Activated effector memory CD4-positive, alpha-beta T cell treated with anti-CD3 and anti-CD28 coated beads, Interleukin-2, amount 50 U/mL, for 16 hours (primary cell): ENCODE measurements at places on chromosomes 4 and X.
A peak's percentile ranks its signal among the peaks of the same experiment; 100 is the strongest.

GRCh38 chrX:134821901-134822300 is 163.6 kb upstream of the PLAC1 start:
- DNase-seq: no peak

- no peak for DNase-seq
These were observed 12.8 kb downstream of the HOPX start for GRCh38 chr4:56668267-56668666.

DNA sequence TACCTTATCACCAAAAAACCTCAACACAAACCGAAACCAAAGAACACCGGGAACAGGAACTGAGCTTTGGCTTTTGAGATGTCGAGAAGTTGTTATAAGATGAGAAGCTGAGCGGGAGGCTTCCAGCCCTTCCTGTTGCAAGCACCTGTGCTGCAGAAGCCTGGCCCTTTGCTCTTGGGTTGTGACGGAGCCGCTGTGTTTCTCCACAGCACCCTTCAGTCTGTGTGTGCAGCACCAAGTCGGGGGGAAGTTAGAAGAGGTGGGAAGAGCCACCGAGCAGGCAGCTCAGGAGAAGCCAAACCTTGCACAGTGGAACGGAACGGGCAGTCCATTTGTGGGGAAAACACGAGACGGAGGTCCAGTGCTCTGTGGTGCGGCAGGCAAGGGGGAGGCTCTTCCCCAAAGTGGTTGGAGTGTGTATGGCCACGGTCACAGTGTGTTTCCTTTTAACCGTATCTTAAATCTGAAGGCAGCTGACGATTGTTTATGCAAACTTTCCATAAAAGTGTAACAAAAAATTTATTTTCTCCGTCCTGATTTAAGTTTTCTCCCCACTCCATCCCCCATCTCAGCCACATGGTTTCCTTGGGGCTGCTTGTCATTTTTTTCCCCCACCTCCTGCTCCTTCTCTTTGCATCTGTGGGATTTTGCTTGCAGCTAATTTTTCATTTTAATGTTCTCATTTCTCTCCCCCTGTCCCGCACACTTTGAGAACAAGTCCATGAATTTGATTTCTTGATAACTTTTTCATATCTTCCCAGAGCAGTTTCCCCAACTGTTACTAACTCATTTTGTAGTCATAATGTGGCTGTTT is 123.7 kb downstream of the STOX2 start:
- peak; percentile 66 for DNase-seq

- DNase-seq: no peak
These were observed 179.2 kb downstream of the AASDH start for GRCh38 chr4:56208103-56208502.

DNA sequence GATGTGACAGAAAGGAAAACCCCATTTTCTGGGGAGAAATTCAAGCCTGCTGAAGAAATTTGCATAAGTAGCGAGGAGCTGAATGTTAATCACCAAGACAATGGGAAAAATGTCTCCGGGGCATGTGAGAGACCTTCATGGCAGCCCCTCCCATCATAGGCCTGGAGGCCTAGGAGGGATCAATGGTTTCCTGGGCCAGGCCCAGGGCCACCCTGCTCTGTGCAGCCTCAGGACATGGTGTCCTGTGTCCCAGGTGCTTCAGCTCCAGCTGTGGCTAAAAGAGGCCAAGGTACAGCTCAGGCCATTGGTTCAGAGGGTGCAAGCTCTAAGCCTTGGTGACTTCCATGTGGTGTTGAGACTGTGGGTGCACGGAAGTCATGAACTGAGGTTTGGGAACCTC is 31.2 kb downstream of the ETDB start:
- no peak for DNase-seq

GRCh38 chr4:86432559-86433134 is 72.8 kb upstream of the MAPK10 start:
- DNase-seq: no peak

DNA sequence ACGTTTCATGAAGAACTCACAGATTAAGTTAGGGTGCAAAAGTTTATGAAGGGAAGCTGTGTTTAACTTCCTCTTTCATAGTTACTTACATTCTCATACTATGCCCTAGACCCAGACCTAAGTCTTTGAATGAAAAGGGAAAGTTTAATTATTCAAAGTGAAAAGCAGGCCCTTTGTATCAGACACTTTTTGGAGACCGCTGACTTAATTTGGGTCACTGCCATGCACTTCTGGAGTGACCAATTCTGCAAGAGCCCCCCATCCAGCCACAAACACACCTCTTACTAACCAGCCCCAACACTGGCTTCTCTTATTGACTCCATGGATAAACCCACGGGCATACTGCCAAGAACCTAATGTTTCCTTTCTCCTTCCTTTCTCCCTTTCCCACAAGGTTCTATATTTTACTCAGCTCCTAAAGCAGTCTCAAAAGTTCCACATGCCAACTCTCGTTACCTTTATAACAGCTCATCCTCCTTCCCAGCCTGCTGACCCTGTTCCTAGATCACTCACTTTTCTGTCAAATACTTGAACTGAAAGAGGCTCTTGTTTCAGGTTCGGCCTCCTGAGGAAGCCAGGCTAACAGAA is 34.5 kb downstream of the ABCE1 start:
- DNase-seq: no peak

DNA sequence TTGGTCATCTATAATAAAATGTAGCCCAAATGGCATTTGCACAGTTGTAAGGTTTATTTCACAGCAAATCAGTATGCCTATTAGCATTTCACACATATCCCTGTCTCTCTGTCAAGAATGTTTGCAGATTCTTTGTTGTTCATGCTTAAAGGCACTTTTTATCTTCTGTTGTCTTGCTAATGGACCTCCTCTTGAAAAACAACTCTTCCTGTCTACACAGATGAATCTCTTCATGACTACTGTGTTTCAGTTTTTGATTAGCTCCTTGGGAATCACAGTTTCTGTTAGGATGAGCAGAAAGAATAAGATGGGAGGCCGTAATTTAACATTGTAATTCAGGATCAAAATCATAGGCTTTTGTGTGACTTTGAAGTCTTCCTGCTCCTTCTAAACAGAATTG is 35.5 kb upstream of the SLC4A4 start:
- DNase-seq: no peak

DNA sequence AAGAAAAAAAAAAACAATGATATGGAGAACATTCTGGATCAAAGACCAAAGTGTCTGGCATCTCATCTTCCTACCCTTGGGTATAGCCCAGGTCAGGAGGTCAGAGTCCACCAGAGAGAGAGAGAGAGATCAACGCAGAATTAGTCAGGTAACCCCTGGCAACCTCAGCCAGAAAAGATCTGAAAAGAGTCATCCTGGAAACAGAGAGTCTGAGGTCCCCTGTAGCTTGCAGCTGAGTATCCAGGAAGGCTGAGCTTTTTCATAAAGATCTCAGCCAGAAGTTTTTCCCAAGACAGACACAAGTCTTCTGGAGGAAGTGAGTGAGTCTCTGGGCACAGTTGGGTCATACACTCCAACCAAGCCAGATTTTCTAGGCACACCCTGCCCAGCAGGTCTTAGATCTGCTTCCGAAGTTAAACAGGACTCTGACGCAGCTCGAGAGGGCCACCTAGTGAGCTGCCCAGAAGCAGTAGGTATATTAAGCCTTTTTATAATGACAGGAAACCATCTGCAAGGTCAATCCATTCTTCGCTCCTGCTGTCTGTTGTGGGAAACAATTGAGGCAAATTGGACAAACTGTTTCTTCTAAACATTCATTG is 35.7 kb downstream of the ACE2 start:
- DNase-seq: peak; percentile 57

DNA sequence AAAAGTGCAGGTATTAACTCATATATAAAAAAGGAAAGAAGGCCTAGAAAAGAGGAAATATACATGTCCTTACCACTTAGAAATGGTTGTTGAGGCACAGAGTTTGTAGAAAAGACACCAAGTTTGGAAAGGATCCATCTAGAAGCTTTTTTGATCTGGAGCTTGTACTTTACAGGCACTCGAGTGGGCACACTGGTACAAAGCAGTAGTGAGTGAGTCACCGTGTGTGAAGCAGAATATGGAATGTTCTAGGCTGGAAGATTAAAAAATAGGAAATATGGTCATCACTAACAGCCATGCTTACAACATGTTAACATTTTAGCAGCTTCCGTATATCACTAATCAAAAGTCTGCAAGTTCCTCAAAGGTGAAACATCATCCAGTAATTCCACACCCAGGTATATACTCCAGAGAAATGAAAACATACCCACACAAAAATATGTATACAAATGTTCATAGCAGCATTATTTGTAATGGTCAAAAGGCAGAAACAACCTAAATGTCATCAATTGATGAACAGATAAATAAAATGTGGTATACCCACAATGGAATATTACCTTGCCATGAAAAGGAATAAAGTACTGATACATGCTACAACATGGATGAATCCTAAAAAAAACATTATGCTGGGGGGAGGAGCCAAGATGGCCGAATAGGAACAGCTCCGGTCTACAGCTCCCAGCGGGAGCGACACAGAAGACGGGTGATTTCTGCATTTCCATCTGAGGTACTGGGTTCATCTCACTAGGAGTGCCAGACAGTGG is 69.5 kb downstream of the FRYL start:
- no peak for DNase-seq

- no peak for DNase-seq
These were observed 349.2 kb upstream of the NOCT start for GRCh38 chr4:138666366-138666765.

DNA sequence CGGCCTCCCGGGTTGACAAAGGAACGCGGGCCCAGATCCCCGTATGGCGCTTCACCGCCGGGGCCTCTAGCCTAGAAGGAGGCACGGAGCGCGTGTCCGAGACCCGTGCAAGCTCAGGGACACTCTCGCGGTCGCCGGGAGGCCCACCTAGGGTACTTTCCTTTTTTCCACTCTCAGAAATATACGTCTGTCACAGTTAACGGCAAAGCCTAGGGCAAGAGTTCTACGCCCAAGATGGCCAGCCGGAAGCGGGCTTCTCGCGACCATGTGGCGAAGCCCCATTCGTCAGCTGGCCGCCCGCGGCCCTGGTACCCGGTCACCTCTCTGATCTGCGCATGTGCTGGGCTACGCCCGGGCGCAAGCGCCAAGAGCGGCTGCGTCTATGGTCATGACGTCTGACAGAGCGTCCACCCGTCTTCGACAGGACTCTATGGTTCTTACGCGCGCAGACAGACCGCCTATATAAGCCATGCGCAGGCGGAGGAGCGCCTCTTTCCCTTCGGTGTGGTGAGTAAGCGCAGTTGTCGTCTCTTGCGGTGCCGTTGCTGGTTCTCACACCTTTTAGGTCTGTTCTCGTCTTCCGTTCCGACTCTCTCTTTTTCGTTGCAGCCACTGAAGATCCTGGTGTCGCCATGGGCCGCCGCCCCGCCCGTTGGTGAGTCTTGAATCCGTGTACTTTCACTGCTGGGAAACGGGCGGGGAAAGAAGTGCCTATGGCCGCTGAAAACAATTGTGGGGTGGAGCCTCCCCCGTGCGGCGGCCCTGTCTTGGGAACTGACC is at the start of gene RPL10:
TSS of gene RPL10 (plus strand) at position 490 of the 780 bp plus-strand sequence. CDS start at position 633, 143 bp downstream.
- DNase-seq: peak; percentile 95

GRCh38 chrX:133586443-133586842 is 171.2 kb upstream of the GPC4 start:
- no peak for DNase-seq

GRCh38 chr4:41202356-41202755 is 12.0 kb downstream of the APBB2 start:
- no peak for DNase-seq

- no peak for DNase-seq
These were observed 335.2 kb downstream of the UBE2NL start for GRCh38 chrX:144219035-144219434.

DNA sequence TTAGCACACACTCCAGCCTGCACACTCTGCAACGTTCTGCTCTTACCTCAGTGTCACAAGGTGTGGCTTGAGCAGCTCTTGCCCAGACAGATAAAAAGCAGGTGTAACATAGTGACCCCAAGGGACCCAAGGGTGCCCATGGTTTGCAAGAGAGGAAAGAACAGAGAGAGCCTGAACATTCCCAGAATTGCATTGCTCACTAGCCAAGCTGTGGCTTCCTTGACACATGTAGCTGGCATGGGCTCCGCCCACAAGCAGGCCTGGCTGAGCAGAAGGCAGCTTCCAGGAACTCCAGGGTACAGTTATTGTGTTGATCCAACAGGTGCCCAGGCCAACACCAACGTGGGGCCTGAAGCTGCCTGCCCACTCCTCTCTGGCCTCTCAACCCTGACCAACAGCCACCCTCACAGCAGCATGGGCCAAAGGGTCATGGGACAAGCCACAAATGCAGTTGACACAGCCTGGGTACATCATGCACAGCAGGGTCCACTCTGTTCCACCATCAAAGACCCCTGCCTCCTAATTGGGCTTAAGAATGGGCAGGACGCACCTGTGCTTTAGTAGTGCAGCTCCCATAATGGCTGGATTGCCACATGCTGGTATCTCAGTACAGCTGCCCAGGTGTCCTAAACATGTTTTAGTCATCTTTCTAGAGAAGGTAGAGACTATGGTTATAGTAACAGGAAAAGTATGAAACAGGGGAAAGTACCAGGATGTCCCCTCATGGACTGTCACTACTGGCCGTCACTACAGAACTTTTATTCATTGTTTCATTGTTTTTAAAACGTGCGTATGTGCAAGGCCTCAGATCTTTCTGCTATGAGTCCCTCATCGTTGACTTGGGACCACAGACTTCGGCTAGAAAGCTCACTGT is 73.7 kb upstream of the ACSL1 start:
- DNase-seq: no peak

- no peak for DNase-seq
These were observed 541 bp downstream of the AIMP1 start for GRCh38 chr4:106316773-106317409.

DNA sequence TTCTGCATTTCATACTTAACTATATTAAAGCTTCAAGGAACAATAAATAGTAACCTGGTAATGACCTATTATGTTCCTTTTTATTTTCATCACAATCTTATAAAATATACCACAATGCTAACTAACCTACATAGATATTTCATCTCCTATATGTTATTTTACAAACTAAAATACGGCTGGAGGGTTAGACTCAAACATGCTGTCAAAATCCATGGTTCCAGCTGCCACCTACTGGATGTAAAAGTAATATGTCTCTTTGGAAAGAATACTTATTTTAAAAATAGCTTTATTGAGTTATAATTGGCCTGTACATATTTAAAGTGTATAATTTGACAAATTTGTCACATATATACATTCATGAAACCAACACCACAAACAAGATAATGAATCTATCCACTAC is 15.0 kb downstream of the RGN start:
- DNase-seq: no peak

DNA sequence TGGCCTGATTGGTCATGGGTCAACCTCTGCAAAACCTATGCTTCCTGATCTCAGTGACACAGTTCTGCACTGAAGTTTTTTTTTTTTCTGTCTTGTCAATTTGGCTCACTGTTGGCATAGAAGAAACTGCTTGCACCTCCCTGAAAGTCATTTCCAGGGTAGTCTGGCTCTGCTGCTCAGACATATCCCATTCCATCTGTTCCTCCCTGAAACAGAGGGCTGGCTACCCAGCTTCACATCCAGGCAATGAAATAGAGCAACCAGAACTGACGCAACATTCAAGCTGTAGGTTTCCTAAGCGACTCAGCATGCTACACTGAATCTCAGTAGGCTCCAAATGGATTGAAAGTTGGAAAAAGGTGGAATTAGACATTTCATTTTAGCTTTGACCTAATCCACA is 176.8 kb upstream of the MBNL3 start:
- DNase-seq: no peak

GRCh38 chrX:38596939-38597338 is 35.6 kb downstream of the TSPAN7 start:
- no peak for DNase-seq

GRCh38 chr4:88955580-88956380 is 101.2 kb downstream of the FAM13A start:
- DNase-seq: no peak

- DNase-seq: no peak
These were observed 190.6 kb upstream of the NEIL3 start for GRCh38 chr4:177119021-177119471.
